ENCODE measurements at places on chromosomes 1 and 21.

DNA sequence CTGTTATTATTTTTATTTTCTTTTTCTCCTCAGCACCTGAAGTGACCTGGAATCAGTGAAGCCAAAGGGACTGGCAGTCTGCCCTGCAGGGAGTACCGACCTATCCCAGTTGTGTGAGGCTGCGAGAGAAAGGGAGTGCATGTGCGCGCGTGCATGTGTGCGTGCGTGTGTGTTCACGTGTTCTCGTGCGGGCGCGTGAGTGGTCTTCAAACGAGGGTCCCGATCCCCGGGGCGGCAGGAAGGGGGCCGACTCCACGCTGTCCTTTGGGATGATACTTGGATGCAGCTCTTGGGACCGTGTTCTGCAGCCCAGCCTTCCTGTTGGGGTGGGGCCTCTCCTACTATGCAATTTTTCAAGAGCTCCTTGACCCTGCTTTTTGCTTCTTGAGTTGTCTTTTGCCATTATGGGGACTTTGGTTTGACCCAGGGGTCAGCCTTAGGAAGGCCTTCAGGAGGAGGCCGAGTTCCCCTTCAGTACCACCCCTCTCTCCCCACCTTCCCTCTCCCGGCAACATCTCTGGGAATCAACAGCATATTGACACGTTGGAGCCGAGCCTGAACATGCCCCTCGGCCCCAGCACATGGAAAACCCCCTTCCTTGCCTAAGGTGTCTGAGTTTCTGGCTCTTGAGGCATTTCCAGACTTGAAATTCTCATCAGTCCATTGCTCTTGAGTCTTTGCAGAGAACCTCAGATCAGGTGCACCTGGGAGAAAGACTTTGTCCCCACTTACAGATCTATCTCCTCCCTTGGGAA, 123.3 kb downstream of the PRDM2 start:
- no peak for DNase-seq

DNA sequence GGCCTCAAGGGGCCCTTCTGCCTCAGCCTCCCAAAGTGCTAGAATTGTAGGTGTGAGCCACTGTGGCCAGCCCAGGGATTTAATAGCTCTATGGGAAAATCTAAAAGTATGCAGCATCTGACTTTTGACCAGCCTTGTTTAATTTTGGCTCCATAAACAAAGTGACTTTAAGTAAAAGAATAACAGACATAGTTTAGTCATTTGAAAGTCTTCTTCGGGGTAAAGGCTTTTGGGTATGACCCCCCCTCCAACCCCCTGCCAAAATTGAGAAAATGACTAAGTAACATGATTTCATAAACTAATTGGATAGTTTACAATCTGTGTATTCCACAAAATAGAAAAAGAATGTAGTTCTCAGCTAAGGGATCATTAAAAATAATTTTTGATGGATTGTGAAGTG, 17.0 kb downstream of the GPBP1L1 start:
- DNase-seq, result no peak

DNA sequence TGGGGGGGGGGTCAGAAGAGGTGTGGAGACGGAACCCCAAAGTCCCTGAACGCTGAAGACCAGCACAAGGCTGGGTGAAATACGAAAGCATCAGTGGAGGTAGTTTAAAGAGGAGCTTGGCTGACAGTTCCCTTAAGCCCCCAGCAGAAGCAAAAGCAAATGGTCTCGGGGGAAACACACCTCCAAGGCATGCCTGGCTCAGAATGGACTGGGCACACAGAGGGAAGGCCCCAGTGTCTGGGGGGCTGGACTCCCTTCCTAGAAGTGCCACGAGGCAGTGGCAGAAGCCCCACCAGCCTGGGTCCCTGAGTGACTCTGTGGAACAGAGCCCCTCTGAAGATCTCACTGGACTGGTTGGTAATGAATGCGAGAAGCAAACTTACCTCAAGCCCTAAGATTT, 43.9 kb downstream of the UBE2G2 start:
- no peak for DNase-seq

DNA sequence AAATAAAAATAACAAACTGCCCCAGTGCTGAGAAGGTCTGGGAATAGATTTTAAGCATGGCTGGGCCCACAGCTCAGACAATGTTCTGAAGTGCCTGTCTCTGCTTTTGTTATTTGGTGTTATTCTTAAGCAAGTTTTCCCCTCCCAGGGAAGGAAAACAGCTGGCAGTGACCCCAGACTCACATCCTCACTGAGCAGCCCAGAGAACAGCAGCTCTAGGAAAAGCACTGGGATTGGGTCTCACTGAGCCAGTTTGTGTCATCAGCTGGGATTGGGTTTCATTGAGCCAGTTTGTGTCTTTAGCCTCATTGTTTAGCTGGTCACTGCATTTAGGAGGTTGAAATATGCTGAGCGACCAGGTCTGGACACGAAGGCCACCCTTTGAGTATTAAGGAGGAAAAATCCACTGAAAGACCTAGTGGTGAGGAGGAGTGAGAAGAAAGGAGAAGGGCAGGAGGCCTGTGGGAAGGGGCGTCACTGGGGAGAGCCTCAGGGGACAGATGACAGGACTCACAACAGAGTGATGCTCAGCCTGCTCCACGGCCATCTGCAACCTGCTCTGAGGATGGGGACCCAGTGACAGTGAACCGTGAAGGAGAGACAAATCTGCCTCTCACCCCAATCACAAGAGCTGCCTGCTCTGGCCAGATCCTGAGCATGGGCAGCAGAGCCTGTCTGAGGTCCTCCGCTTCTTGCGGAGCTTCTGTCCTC, 103.8 kb downstream of the TOMM20 start:
- DNase-seq, result no peak

GRCh38 chr1:53702341-53702740, 36.6 kb downstream of the GLIS1 start:
- DNase-seq, result no peak

- DNase-seq, result no peak
Observed at GRCh38 chr1:173258479-173259264, 51.5 kb upstream of the TNFSF4 start.

DNA sequence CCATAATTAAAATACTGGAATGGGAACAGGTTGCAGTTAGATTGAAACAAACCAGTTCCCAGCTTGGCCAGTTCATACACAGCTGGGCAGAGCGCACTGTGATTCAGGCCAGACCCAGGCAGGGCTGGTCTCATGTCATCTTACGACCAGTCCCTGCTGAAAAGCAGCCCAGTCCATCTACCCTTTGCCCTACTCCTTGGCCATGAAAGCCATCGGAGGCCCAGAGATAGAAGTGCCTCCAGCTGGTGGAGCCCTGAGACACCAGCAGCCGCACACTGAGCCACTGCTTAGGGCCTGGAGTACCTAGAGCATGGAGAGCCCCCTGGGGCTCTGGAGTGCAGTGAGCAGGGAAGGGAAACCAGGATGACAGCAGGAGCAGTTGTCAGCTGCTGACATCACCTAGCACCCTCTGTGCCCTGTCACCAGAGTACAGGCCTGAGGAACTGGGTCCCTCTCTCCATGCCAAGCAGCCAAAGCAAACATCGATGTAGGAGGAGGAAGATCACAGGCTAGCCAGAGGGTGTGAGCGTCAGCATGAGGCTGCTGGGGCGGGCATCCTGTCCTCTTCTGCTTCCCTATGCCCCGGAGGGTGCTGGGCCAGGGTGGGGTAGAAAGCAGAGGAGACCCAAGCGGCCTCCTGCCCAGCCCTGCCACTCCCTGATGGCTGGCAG, 34.2 kb upstream of the TMEM125 start:
- DNase-seq, result no peak

- DNase-seq, result no peak
Observed at GRCh38 chr21:18449605-18450550, 46.3 kb upstream of the TMPRSS15 start.

GRCh38 chr21:41280115-41280919, 36.3 kb upstream of the FAM3B start:
- no peak for DNase-seq

GRCh38 chr1:187018291-187018690, 189.5 kb downstream of the PLA2G4A start:
- no peak for DNase-seq

- no peak for DNase-seq
Observed at GRCh38 chr1:31788825-31789256, 24.7 kb upstream of the ADGRB2 start.

- DNase-seq, result no peak
Observed at GRCh38 chr1:7425771-7426170, 345.3 kb upstream of the VAMP3 start.

DNA sequence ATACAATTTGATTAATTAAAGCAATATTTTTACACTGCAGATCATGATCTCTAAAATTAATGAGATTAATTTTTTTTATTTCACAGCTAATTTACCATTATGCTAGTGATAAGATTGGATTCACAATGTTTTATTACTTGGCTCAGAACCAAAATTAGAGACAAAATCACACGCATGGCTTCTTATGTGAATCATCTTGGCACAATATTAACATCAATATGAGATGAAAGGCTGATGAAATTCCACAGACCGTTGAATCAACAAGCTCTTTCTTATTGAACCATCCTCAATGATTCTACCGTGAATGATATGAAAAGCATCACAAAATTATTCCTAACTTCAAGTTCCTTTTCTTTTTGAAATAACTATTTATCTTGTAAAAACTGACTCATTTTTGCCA, 544.9 kb downstream of the KCNT2 start:
- no peak for DNase-seq

- no peak for DNase-seq
Observed at GRCh38 chr1:920010-920409, 3.7 kb upstream of the SAMD11 start.

GRCh38 chr1:241672301-241672700, 20.2 kb downstream of the WDR64 start:
- no peak for DNase-seq

- no peak for DNase-seq
Observed at GRCh38 chr1:169802888-169803287, 8.2 kb upstream of the METTL18 start.

DNA sequence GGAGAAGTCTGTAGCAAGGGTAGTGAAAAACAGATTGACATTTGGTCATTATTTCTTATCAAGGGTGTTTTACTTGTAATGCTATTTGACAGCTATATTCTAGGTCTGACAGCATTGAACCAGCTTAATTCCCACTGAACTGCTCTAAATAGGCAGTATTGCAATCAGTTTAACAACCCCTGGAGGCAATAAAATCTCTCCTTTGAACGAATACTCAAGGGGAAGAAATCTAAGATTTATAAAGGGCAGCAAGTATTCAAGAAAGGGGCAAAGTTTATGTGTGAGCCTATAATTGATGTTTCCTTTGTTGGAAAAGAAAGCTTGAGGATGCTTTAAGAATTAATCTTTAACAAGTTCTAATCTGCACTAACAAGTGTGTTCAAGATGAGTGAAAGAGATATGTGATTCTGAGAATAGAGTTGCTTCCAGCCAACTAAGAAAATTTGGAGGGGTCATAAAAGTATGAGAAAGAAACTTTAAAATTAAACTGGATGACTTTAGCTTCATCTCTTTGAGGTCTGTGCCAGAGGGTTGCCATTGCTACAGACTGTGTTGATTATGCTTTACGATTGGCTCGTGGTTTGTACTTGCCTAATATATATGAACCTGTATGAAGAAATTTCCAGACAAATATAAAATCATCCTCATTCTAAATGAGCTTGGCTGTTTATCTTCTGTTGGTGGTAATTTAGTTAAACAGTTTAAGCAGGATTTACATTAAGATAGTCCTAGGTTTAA, 72.5 kb downstream of the ZNF326 start:
- DNase-seq, result no peak

GRCh38 chr1:55694310-55694801, 479.2 kb upstream of the USP24 start:
- no peak for DNase-seq

DNA sequence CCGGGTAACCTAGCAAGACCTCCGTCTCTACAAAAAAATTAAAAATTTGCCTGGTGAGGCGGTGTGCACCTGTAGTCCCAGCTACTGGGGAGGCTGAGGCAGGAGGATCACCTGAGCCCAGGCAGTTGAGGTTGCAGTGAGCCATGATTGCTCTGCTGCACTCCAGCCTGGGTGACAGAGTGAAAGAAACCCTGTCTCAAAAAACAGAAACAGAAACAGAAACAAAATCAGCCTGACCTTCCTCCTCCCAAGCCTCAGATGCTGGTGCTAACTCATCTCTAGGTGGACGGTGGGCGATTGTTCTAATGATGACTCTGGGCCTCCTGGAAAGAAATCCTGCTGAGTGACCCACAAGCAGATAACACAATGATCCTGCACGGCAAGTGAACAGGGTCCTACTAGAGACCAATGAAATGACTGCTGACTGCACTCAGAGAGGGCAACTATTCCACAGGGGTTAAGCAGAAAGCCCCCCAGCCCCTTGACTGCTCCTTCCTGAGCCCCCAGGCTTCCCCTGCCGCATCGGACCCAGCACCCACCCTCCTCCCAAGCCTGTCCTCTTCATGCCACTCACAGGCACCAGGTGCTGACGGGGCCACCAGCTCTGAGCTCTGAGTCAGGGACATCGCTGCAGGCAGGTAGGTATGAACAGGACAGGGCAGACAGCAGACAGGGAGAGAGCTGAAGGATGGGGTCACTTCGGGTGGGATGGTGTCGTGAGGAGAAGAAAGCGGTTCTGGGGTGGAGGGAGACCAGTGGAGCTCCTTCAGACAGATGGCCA, 27.8 kb upstream of the LRRC38 start:
- DNase-seq, result no peak

- no peak for DNase-seq
Observed at GRCh38 chr1:231743966-231744365, 117.4 kb downstream of the DISC1 start.

DNA sequence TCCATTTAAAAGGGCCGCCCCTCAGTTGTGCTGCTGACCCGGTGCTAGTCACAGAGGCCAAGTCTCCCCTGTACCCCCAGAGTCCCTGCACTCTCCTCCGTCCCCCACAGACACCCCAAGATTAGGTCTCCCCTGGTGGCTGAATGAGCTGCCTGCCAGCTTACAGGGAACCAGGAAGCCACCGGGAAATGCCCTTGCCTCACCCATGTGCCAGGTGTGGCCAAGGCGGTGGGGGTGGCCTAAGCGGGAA, 32.7 kb downstream of the HSPG2 start:
- no peak for DNase-seq

DNA sequence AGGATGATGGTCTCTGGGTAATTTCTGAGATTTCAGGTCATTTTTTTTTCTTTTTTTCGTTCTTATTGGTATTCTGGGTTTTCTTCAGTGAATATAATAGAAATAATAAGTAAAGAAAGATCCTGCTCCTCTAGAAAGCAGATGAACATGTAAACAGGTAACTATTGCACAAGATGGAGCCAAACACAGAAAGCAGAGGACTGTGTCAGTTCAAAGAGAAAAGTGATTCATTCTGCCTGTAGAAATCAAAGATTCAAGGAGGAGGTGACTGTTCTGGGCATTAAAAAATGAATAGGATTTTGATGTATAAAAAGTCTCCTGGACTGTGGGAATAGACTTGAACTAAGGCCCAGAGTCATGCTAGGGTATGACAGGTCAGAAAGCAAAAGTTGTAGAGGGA, 41.9 kb upstream of the POU2F1 start:
- DNase-seq, result no peak

DNA sequence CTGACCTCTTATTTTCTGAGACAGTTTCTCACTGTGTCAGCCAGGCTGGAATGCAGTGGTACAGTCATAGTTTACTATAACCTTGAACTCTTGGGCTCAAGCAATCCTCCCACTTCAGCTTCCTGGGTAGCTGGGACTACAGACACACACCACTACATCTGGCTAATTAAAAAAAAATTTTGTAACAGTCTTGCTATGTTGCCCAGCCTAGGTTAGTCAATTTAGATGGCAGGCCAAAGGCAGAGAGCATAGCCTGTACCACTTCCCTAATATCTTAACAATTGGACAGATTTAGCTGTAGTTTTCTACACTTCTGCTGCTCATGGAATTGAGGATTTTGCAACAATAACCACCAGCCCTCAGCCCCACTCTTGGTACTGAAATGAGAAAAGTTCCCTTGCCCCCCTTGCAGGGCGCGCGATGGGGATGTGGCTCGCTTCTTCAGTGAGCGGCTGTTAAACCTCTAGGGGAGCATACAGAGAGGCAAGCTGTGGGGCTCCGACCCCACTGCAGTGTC, 34.9 kb upstream of the PTGFRN start:
- DNase-seq, result no peak

Data from NK-92 treated with Interleukin-12 subunit alpha and Interleukin-12 subunit beta, amount 100 ng/mL, for 24 hours (cell line).